ENCODE measurements at places on chromosomes 7 and 10.

GRCh38 chr10:3486346-3487065 is 298.5 kb downstream of the KLF6 start:
- DNase-seq = no peak

- DNase-seq = no peak
Measured at GRCh38 chr7:84857336-84857735, 329.5 kb downstream of the SEMA3D start.

GRCh38 chr7:13829914-13830900 is 159.3 kb downstream of the ETV1 start:
- DNase-seq = no peak

DNA sequence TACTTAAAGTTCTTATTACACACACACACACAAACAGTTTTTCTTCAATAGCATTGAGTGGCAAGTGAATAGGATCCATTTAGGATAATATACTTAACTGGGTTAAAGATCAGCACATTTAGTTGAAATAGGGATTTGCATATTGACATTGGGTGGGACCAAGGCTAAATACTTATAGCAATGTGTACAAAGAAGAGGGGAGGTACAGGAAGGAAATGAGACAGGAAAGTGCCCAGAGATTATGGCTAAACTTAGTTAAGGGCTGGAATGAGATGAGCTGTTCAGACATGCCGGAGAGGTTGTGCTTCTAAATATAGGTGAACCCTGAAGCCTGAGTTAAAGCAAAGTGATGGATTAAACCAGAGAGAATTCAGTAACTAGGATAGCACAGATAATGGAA is 95.1 kb downstream of the LSMEM1 start:
- no peak for DNase-seq

GRCh38 chr10:77441353-77442166 is 196.0 kb downstream of the KCNMA1 start:
- no peak for DNase-seq

DNA sequence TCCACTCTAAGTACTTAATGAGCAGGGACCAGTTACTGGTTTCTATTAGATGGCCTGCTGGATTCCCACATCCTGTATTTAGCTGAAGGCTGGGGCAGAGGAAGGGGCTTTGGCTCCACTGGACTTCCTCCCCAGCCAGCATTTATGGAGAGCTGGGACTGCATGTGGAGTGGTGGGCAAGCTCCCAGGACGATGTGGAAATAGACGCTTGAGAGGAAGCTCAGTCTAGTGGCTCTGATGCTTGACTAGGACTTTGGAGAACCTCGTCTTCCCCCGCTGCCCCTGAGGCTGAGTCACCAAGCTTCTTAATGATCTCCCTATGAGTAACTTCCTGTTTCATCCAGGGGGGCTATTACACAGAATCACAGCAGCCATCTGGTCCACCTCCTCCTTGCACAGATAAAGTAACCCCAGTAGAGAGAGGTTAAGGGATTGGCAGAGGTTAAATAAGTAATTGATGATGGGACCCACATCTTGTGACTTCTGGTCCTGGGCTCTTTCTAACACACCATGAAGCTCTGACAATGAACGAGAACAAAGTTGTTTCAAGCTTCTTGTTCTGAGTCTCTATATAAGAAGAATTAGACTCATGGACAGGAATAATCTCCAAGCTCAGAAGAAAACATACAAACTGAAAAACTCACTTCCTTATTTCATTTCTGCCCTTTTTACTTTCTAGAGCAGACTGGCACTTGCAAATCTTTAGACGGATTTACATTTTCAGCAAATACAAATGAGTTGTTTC is 126.2 kb downstream of the PRPF18 start:
- no peak for DNase-seq

DNA sequence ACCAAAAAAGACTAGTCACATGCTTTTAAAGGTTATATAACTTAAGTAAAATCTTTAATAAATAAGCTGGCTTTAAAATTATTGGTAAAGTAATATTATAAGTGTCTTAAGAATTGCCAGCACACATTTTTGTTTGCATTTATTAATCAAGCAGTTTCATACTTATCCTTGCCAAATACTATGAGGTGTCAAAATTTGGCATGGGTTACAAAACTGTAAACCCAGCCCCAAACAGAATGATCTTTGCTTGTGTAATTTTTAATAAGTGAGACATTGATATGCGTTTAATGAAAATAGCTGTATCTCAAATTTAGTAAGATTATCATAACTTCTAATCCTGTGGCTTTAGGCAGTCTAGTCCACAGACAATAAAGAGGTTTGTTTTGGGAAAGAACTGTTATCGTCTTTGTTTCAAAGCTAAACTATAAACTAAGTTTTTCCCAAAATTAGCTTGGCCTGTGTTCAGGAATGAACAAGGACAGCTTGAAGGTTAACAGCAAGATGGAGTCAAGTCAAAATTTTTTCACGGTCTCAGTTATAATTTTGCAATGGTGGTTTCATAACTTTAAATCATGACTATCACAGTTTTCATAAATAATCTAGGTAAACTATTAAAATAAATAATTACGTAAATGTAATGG is 72.8 kb downstream of the ST8SIA6 start:
- DNase-seq = no peak

GRCh38 chr7:2720024-2720423 is 32.0 kb downstream of the AMZ1 start:
- DNase-seq = no peak

DNA sequence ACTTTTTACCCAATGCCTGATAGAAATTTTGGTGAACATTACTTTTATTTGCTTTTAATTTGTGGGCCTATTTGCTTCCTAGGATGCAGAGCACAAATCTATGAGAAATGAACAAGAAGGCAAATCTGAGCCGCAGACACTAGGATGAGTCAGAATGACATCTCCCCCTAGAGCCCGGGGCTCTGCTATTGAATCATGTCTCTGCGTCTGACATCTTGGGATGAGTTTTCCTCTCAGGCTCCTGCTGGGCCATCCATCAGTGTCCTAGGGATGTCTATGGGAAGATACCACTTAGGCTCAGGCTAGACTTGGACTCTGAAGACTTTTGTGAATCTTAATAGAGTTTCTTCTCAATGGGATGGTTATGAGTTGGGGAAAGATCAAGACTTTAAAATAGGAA is 157.3 kb upstream of the MTPN start:
- no peak for DNase-seq

GRCh38 chr7:149130572-149131198 is 4.6 kb upstream of the ZNF425 start:
- no peak for DNase-seq

DNA sequence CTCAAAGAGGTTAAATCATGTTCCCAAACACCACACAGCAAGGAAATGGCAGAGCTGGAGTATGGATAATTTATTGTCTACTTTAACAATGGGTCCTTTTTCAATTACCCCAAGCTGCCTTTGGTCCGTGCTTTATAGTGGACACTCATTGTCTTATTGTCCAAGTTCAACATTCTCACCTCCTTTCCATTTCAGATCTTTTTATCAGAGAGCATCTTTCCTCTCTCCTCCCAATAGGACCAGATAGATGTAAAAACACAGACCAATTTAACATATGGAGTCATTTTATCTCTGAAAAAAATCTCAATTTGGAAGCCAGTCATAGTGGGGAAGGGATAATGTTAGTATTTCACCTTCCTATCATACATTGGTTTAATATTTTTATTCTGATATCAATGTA is 83.5 kb upstream of the WAC start:
- no peak for DNase-seq

GRCh38 chr7:36468370-36469101 is 78.9 kb downstream of the ANLN start:
- DNase-seq = no peak
